CD8-positive, alpha-beta T cell (primary cell): ENCODE measurements at places on chromosomes 7 and 10. TPM values are rescaled to one million over a fixed set of nuclear protein-coding genes. Genes with fewer than 3 reads are reported as not detected.

Gene GNG11
- not detected for total RNA-seq

Gene LEP
- total RNA-seq = not detected

Gene CHRM2
- not detected for total RNA-seq

Gene PRTFDC1
- 0.39 TPM for total RNA-seq

Gene TET1
- 1.2 TPM for total RNA-seq

Gene MOGAT3
- not detected for total RNA-seq

Gene IGF2BP3
- total RNA-seq = not detected

Gene AGAP4
- total RNA-seq = 15.8 TPM

Gene PTF1A
- total RNA-seq = not detected

Gene FAM131B
- total RNA-seq = 0.30 TPM

Gene MRPL32
- 65.1 TPM for total RNA-seq

Gene TRIM74
- total RNA-seq = 2.2 TPM

Gene FAM25G
- not detected for total RNA-seq

Gene KCNH2
- total RNA-seq = 0.90 TPM
